ENCODE measurements at places on chromosomes 5 and 9.

GRCh38 chr5:178426326-178427130 is 163.7 kb downstream of the COL23A1 start:
- no peak for DNase-seq

- no peak for DNase-seq
Measured at GRCh38 chr9:105053209-105053652, 125.3 kb upstream of the ABCA1 start.

DNA sequence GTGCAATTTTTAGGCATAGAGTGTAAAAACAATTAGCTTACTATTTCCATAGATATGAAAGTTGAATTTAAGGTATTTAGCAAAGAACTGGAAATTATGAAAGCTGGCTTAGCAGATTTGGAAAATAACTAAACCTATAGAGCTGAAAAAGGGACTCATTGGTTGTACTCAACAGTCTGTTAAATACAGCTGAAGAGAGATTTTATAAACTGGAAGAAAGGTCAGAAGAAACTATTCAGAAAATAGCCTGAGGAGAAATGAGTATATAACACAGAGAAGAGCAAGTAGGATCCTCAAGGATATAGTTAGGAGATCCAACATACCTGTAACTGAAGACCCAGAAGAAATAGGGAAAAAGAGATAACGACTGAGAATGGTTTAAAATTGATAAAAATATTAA is 97.6 kb upstream of the SLIT3 start:
- no peak for DNase-seq

DNA sequence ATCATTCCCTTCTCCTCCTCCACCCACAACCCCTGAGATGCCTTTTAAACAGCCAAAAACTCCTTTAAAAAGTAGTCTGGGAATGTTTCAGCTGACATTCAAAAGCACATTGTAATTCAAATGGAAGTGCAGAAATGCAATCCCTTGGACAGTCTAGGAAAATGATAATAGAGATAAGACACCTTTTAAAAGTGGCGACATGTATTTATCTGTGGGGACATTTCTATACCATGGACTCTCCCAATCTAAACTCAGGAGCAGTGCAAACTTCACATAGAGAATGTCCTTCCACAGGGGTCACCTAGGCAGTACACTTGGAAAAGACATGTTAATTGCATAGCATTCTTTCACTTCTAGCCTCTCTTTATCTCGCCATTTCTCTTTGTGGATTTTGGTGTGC is 33.0 kb downstream of the TRIM32 start:
- DNase-seq, result no peak

GRCh38 chr5:55915783-55916182 is 64.6 kb downstream of the IL31RA start:
- DNase-seq, result no peak

DNA sequence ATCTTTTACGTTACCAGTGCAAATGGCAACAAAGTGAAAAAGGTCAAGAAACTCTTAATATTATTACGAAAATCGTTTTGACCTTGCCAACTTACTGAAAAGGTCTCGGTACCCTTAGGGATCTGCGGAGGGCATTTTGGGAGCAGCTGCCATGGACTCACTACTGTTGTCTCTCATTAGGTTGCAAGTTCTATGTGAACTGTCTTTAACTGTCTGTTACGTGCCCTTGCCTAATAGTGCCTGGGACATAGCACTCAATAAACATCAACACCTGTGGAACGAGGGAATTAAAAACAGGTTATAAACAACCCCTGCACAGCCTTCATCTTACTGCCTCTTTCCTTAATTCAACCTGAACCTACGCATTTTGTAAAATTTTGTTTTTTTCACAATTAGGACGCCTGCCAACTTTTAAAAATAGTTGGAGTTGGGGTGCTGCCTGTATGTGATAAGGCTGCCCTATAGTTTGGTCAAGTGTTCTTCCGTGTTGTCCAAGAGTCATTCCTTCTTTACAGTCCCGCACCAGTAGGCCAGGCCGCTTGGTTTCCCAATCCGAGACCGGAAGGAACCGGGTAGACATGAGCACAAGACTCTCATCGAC is 527 bp upstream of the SREK1 start:
- no peak for DNase-seq

GRCh38 chr9:36659500-36659899 is 86.8 kb downstream of the MELK start:
- DNase-seq, result no peak

GRCh38 chr5:111061618-111062017 is 9.9 kb upstream of the TSLP start:
- DNase-seq, result no peak

DNA sequence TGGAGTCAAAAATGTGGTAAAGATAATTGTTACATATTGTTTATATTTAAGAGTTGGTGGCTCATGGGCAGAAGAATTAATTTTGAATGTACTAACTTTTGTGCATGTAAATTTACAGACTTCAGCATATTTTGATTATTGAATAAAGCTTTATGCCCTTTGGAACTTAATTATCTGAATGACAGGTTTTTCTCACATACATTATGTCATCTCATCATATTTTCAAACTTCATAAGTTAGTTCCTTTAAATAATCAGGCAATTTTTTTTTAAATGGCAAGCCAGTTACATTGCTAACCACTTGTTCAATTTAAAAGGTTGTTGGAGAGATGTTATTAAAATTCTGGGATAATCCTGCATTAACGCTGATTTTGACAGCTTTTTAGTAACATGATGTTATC is 184.6 kb upstream of the EDIL3 start:
- no peak for DNase-seq

- no peak for DNase-seq
Measured at GRCh38 chr9:4859035-4859434, 66.3 kb downstream of the RCL1 start.

- no peak for DNase-seq
Measured at GRCh38 chr5:1324719-1325190, 20.1 kb downstream of the CLPTM1L start.

DNA sequence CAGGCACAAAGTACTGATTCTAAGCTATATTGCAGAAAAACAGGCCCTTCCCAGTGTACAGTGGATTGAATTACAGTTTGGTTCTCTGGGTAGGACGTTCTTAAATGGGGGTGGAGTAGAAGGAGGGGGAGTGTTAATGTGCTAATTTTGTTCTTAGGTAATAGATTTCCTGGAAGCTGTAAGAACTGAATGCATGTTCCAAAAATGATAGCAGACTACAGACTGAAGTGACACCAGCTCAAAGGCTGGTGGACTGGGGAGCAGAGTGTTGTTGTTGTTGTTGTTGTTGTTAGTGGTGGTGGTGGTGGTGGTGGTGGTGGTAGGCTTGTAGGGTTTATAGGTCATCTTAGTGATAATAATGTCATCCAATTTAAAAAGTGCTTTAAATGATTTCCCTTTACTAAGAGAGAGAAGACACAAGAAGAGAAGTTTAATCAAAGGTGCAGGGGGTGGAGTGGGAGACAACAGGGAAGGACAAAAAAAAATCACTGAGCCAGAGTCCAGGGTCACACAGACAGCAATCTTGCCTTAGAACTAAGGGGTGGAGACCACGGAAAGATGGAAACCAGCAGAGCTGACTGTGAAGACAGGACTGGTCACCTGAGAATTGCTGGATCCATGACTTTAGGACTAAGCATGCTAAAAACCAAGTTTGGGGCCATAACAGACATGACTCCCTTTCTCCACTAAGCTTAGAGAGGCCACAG is 27.0 kb downstream of the TTLL11 start:
- no peak for DNase-seq

DNA sequence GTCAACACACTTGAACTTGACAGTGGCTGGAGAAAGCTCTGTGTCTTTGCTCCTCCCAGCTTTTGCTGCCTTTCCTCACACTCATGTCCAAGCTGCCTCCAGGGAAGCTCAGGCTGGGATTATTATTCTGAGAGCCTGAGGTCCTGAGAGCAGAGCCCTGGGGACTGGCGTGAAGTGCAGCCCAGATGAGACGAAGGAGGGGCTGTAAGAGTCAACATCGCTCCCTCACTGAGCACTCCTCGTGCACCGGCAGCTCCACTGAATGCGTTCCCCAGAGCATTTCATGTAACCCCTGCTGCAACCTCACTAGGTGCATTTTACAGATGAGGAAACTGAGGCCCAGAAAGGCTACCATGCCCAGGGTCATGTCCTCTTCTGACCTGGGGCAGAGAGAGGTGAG is 63.5 kb upstream of the PHYKPL start:
- no peak for DNase-seq

- DNase-seq, result no peak
Measured at GRCh38 chr9:70020217-70020616, 23.4 kb upstream of the MAMDC2 start.

GRCh38 chr5:66881480-66882161 is 285.4 kb downstream of the MAST4 start:
- no peak for DNase-seq
